Activated CD4-positive, alpha-beta T cell treated with anti-CD3 and anti-CD28 coated beads, Interleukin-2, Interleukin-4, amounts not matched to agents 100 ng/mL and 50 ng/mL, durations not matched to agents 16 hours and 8 hours (primary cell): ENCODE measurements at places on chromosomes 7 and 10.

DNA sequence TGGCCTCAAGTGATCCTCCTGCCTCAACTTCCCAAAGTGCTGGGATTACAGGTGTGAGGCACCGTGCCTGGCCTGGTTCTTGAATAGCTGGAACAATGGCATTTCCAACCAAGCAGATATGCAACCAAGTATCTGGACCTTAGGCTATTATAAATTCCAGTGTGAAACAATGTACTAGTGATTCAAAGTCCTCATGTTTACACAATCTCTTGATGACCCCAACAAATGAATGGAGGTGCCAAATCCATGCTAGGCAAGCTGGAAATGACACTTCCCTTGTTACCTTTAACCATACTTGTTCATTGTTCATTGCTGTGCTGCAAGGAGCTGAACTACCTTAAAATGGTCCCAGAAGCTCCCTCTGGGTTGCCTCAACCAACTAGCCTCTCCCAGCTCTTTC lies 282.2 kb upstream of the KLF14 start:
- DNase-seq: no peak

DNA sequence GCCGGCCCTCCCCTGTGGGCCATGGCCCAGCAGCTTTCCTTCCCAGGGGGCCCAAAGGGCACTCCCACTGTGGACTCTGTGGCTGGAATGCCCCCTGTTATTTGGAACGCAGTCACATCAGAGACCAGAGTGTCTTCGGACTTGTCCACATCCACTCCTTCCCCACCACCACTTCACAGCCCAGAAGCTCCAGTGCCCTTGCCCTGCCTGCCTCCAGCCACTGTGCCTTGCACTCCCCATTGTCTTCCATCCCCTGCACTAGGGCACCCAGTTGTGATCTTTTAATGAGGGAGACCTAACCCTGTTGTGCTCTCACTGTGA lies 19.4 kb downstream of the INSIG1 start:
- no peak for DNase-seq

DNA sequence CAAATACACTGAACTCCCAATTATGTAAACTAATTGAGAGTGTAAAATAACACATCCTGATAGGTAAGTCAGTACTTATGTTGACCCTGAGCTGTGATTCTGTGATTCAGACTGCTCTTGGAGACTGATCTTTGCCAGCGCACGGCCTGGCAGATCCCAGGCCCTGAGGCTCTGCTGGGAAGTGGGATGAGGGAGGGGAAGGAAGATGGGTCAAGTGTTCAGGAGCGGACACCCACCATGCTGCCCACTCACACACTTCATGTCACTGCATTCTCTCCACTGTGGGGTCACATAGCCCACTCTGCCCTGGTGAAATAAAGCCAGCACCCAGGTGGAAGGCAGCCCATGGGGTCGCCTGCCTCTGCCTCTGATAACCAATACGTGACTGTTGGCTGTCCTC lies 226.2 kb downstream of the TNS3 start:
- DNase-seq: no peak

DNA sequence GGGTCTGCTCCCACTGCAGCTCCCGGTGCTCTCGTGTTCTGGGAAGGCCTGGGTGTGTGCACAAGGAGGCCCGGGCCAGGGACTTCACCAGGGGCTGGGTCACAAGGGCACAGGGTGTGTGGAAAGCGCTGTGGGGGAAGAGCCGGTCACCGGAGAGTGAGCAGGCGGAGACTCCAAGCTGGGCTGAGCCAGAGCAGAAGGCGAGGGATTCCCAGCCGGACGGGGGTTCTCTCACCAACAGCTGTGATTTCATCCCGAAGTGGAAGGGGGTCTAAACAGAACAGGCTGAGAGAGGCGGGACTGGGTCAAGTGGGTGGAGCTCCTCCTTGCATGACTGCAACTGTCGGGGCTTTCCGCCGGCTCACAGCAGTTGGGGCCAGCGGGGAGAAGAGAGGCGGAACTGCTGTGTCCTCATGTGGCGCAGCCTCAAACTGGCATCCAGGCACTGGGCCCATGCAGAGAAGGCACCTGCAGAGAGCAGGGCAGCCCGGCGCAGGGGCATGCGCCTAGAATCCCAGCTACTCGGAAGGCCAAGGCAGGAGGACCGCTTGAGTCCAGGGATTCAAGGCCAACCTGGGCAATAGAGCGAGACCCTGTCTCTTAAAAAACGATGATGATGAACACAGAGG lies 7.6 kb upstream of the ORAI2 start:
- peak; percentile 91 for DNase-seq

GRCh38 chr10:64261676-64262075 lies 740.5 kb downstream of the REEP3 start:
- no peak for DNase-seq

GRCh38 chr7:109616551-109617069 lies 1046.9 kb downstream of the DNAJB9 start:
- no peak for DNase-seq

DNA sequence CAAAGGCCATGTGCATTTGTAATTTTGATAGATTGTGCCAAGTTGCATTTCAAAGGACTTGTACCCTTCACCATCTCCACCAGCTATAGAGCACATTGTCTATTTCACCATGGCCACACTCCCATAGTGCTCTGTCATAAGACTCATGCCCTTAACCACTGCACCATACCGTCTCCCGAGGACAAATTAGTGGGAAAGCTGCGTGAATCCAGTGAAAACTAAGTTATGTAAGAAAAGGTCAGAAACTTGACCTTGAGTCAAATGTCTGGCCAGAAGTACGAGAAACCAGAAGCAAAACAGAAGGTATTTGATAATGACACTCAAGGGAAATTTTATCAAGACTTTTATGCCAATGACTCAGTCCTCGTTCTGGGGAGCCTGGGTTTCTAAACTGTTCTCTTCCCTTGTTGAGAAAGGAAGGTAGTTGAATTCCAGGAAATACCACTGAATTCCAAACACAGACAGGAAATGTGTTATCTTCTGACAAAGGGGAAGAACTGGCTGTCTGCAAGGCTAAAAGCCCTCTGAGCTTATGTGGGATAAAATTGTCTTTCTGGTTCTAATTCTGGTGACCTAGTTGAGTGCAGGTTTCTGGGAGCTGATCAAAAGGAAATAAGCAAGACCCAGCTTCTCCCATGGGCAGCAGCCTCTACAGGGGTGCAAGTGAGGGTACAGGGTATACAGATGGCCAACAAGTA lies 49.7 kb downstream of the CDK1 start:
- no peak for DNase-seq

GRCh38 chr7:117619681-117620080 lies 139.9 kb downstream of the CFTR start:
- no peak for DNase-seq

DNA sequence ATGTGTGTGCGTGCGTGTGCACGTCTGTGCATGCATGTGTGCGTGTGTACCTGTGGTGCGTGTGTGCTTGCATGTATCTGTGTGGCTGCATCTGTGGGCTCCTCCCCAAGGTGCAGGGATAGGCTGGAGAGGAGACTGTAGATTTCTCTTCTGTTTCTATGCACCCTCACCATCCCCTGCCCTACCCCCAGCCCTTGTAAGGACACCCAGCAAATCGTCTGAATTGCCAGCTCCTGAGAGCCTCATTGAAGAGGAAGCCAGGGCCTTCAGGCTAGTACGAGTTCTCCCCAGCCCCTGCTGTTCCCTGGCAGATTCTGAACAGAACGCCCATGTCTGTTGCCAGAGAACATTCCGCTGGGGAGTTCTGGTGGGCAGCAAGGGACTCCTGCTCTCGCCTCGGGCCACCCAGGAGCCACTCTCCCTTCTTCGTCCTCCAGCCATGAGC lies 17.0 kb upstream of the TRIM8 start:
- no peak for DNase-seq

GRCh38 chr7:17298840-17299482 lies 509 bp downstream of the AHR start:
- peak; percentile 60 for DNase-seq

DNA sequence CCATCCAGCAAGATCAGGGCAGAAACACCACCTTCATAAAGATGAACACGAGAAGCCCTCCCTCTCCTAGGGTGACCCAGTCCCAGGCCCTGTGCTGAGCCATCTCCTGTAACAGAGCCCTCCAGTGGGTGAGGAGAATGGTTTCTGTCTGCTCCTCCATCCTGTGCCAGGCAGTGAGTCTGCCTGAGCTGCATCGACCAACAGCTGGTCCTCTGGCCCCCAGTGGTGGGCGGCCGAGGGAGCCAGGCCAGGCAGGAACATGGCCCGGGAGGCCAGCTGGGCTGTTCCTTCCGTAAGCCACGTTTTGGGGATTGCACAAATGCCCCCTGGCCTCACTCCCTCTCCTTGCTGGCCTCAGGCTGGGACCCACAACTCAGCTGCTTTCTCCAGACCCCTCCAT lies 73.5 kb downstream of the GRB10 start:
- no peak for DNase-seq

DNA sequence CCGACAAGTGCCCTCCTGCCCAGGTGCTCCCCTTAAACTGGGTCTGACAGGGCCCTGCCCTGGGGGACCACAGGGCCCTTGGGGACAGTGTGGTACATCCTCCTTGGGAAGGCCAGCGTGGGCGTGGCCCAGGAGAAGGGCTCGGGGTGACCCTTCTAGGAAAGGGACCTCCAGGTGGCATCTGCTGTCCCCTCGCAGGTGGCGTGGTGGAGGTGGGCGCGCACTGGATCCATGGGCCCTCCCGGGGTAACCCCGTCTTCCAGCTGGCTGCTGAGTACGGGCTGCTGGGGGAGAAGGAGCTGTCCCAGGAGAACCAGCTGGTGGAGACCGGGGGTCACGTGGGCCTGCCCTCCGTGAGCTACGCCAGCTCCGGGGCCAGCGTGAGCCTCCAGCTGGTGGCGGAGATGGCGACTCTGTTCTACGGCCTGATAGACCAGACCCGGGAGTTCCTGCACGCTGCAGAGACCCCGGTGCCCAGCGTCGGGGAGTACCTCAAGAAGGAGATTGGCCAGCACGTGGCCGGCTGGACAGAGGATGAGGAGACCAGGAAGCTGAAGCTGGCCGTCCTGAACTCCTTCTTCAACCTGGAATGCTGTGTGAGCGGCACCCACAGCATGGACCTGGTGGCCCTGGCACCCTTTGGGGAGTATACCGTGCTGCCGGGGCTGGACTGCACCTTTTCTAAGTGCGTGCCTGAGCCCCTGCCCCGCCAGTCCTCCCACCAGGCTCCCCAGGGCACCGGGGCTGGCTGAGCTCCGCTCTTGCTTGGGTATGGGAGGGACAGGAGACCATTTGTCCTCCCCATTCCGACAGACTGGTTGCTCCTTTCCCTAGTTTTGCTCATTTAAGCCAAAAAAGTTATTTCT lies 972 bp downstream of the PAOX start:
- DNase-seq: no peak

DNA sequence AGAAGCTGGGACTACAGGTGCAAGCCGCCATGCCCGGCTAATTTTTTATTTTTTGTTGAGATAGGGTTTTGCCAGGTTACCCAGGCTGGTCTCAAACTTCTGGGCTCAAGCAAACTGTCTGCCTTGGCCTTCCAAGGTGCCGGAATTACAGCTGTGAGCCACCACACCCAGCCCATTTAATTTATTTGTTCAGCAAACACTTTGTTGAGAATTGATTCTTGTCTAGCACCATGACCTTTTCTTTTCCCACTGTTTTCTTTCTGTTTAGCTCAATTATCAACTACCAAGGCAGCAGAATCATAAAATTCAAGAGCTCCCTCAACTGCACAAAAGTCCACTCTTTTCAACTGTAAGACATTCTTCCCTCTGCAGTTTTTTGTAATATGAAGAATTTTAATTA lies 47.8 kb upstream of the PARD3 start:
- DNase-seq: no peak
